ENCODE measurements at places on chromosomes 1 and 21. TPM values are rescaled to one million over a fixed set of nuclear protein-coding genes. Genes with fewer than 3 reads are reported as not detected.

GPR25 gene
- polyA plus RNA-seq: not detected

SPRR2D gene
- polyA plus RNA-seq: not detected

GRCh38 chr1:59279645-59280044 is 17.2 kb upstream of the FGGY start:
- no peak for DNase-seq

GRCh38 chr1:12173041-12173509 is 6.3 kb downstream of the TNFRSF1B start:
- DNase-seq: no peak

TRIM63 gene
- polyA plus RNA-seq: 41.7 TPM

- DNase-seq: peak; percentile 85
Measured at GRCh38 chr1:208233546-208233945, 10.6 kb downstream of the PLXNA2 start.

RGS8 gene
- polyA plus RNA-seq: 0.05 TPM

DNA sequence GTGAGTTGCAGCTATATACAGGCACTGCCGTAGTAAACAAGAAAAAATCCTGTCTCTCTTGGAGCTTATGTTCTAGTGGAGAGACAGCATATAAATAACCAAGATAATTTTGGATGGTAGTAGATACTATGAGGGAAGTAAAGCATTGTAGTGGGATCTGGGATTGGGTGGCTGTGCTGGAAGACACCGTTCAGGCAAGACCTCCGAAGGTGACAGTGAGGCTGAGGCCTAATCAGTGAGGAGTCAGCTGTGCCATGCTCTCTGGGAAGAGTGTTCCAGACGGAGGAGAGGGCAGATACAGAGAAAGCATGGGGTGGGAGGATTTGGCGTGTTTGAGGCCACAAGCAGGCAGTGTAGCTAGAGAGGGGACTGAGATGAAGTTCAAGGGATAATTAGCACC is 6.0 kb downstream of the TMEM222 start:
- no peak for DNase-seq

- DNase-seq: no peak
Measured at GRCh38 chr1:150141452-150141851, 8.3 kb upstream of the PLEKHO1 start.

All from muscle of leg (tissue), 16 donors.